ENCODE measurements at places on chromosomes 1 and 21.

DNA sequence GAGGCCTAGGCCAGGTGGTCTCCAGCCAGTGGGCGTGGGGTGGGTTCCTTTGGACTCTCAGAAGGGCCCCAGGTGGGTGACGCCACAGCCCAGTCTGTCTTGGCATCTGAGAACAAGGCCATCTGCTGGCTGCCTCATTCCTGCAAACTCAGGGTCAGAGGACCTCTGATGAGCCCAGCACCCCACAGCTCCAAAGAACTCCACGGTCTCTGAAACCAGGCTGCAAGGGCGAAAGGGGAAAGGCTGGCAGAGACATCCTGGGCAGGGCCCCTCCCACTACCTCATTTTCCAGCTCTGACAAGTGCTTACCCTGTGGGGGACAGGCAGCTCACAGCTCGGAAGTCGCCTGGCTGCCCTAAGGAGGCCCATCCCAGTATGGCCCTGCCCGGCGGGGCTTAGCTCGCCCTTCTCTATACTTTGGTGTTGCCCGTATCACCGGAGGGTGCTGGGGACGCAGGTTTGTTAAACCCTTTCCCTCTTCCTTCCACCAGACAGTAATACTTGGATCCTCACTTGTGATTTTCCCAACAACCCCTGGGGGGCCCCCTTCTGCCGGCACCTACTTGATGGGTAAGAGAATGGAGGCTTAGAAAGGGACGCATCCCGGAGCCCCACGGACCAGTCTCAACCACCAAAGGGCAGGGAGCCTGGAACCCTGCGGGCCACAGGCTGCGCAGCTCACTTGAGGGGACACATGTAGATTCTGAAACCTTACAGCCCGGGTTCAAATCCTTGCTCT is 10.9 kb upstream of the EDN2 start:
- peak; percentile 52 for DNase-seq

DNA sequence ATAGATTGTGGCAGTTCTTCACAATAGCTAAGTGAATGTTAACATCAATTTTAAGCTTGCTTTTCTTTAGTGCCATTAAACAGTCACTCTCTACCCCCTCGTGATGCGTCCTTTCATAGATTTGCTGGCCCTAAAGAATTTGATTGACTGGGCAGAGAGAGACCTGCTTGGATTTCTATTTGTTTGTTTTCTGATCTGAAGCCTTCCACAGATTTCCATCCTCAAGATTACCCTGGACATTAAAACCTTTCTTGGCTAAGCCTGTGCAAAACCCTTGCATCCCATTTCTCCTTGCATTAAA is 17.8 kb downstream of the C1orf21 start:
- DNase-seq, result no peak

DNA sequence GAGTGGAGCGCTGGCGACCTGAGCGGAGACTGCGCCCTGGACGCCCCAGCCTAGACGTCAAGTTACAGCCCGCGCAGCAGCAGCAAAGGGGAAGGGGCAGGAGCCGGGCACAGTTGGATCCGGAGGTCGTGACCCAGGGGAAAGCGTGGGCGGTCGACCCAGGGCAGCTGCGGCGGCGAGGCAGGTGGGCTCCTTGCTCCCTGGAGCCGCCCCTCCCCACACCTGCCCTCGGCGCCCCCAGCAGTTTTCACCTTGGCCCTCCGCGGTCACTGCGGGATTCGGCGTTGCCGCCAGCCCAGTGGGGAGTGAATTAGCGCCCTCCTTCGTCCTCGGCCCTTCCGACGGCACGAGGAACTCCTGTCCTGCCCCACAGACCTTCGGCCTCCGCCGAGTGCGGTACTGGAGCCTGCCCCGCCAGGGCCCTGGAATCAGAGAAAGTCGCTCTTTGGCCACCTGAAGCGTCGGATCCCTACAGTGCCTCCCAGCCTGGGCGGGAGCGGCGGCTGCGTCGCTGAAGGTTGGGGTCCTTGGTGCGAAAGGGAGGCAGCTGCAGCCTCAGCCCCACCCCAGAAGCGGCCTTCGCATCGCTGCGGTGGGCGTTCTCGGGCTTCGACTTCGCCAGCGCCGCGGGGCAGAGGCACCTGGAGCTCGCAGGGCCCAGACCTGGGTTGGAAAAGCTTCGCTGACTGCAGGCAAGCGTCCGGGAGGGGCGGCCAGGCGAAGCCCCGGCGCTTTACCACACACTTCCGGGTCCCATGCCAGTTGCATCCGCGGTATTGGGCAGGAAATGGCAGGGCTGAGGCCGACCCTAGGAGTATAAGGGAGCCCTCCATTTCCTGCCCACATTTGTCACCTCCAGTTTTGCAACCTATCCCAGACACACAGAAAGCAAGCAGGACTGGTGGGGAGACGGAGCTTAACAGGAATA is 4.2 kb downstream of the TFAP2E start:
- DNase-seq, result peak; percentile 75

- DNase-seq, result no peak
These were observed 26.4 kb downstream of the COL6A2 start for GRCh38 chr21:46124083-46124925.

GRCh38 chr1:21391497-21391896 is 48.4 kb upstream of the NBPF3 start:
- no peak for DNase-seq

GRCh38 chr1:57839067-57839466 is 415.2 kb upstream of the DAB1 start:
- DNase-seq, result no peak

Measured in stimulated activated CD8-positive, alpha-beta memory T cell treated with anti-CD3 and anti-CD28 coated beads, Interleukin-4, amount 100 ng/mL, for 48 hours (primary cell).